H9 (cell line): ENCODE measurements at places on chromosomes 16 and 17. TPM values are rescaled to one million over a fixed set of nuclear protein-coding genes. Genes with fewer than 3 reads are reported as not detected.

CD79B gene
- 0.96 and 1.4 TPM in 2 replicates for total RNA-seq

ZP2 gene
- total RNA-seq, result not detected in 2 replicates

RASL10B gene
- 15.0 and 15.9 TPM in 2 replicates for total RNA-seq

C17orf78 gene
- total RNA-seq, result not detected in 2 replicates

HSD11B2 gene
- total RNA-seq, result 33.5 and 35.1 TPM in 2 replicates

LRRC36 gene
- total RNA-seq, result not detected in 2 replicates

OR1F1 gene
- total RNA-seq, result not detected in 2 replicates

TBX6 gene
- total RNA-seq, result 1.6 and 1.9 TPM in 2 replicates

AURKB gene
- total RNA-seq, result 160 and 171 TPM in 2 replicates

SNAI3 gene
- total RNA-seq, result 3.2 and 3.7 TPM in 2 replicates

TBC1D3H gene
- total RNA-seq, result not detected in 2 replicates

LDHD gene
- total RNA-seq, result 14.5 and 14.7 TPM in 2 replicates

CLEC10A gene
- not detected in 2 replicates for total RNA-seq

CLEC18C gene
- total RNA-seq, result 0.11 TPM in 1 of 2 replicates, not detected in the other

CHST5 gene
- total RNA-seq, result 0.11 TPM in 1 of 2 replicates, not detected in the other

PRSS36 gene
- total RNA-seq, result 0.66 and 0.72 TPM in 2 replicates

FMNL1 gene
- total RNA-seq, result 6.3 and 6.9 TPM in 2 replicates
